Cardiac muscle cell (in vitro differentiated cells and primary cell): ENCODE measurements at places on chromosomes 1 and 21.

DNA sequence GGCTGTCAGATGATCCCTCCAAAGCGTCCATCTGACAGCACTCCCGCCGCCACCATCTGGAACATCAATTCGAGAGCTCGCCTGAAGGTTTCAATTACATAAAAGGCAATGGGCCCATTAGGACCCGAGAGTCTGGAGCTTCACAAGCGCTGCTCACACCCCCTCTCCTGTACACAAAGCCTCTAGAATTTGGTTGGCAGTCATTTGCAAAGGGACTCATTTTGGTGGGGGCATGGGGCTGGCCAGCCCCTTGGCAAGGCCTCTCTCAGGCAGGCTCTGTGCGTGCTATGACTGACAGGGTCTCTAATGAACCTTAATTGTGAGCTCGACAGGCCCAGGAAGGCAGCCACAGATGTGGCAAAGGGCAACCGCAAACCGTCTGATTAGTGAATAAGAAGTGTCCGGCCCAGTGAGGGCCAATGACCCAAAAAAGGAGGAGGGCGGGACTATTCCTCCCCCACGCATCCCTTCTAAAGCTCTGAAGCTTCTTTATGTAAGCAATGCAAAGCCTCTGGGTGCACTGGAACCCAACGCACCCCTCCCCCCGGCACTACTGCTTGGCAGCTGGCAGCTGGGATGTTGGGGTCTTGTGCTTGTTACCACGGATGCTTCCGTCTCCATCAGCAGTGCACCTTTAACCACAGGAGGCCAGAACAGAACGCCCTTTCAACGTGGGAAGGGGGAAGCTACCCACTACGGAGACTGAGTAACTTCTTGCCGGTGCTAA, 79.4 kb downstream of the CAPZB start:
- H3K4me1 ChIP-seq: peaks cover 35% of the 10 kb centered on the region
- H3K36me3 ChIP-seq: no peaks in the 10 kb centered on the region
- H3K27ac ChIP-seq: peak overlapping the region; percentile 43
- H3K27me3 ChIP-seq: no peaks in the 10 kb centered on the region
- no peak overlapping the region for H3K4me3 ChIP-seq

DNA sequence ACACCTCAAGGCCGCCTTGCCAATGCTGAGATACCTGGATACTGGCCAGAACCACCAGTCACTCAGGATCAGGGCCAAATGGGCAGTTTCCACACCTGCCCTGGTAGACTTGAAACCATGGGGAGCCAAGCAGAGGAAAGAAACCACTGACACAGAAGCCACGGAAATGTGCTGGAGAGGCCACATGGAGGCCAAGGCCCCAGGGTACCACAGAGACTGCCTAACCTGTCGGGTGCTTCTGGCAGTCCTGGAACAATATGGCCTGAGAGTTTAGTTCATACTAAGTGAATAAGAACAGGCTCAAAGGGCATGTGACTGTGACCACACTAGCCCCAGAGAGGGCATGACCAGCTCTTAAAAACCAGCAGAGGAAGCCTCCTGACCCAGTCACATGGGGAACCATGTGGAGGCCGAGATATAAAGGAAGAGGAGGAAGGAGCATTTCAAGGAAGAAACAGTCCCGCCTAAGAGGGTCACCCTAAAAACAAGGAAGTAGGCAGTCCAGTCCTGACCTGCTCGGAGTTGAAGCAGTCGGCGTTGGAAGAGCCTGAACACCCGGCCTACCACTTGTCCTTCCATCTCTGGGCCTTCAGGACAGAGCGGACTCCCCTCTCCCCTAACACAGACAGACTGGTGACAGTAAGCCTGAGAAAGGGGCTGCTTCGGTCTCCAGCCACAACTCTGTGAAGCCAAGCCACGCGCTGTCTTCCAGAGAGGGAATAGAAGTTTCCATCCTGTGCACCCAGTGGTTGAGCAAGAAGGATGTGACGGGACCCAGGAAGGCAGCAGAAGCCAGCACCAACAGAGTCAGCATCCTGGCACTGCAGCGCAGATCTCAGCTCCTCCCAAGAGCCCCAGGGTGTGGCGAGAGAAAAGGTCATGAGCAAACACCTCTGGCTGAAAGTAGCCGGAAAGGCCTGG, at the start of gene DENND2D:
Gene DENND2D, minus strand, starts transcription at position 766 of the 921 bp plus-strand sequence. Its CDS starts 187 bp downstream, at position 579.
- H3K36me3 ChIP-seq: no peaks in the 10 kb centered on the region
- no peak for DNase-seq
- H3K4me1 ChIP-seq: no peaks in the 10 kb centered on the region

DNA sequence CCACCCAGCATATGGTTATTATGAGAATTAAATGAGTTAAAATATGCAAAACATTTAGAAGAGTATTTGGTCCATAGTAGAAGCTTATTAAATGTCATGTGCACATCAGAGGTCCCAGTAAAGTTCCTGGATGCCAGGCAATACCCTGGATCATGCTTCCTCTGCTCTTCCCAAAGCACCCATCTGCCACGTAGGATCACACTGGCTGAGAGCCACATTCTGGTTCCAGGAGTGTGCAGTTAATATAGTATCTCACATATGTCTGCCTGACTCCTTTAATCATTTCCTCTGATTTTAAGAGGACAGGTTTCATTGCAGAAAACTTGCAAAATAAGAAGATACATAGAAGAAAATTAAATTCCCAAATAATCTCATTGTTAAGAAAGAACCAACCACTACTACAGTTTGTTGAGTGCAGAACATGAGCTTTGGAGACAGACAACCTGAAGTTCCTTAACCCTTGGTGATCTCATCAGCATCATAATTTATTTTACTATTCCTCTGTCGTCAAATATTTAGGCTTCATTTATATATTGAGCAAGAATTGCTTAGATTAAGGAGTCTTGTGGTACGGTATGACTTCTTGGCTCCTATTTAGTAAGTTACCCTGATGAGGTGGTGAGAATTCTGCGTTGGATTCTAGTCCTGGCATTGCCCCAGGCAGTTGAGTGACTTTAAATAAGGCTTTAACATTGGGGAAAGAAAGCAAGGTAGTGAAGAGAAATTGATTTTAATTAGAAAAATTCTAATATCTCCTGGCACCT, 12.3 kb downstream of the SGIP1 start:
- DNase-seq: no peak
- H3K27ac ChIP-seq: no peak overlapping the region
- H3K4me1 ChIP-seq: peaks cover 33% of the 10 kb centered on the region

- H3K36me3 ChIP-seq: no peaks in the 10 kb centered on the region
- H3K4me1 ChIP-seq: no peaks in the 10 kb centered on the region
These were observed 170.8 kb downstream of the ATG4C start for GRCh38 chr1:62954758-62955157.

GRCh38 chr21:39313042-39313570, 326 bp downstream of the BRWD1 start:
- peak overlapping the region; percentile 97 for H3K27ac ChIP-seq
- H3K27me3 ChIP-seq: no peaks in the 10 kb centered on the region
- peaks cover 14% of the 10 kb centered on the region for H3K36me3 ChIP-seq
- peaks cover 11% of the 10 kb centered on the region for H3K4me1 ChIP-seq
- H3K4me3 ChIP-seq: peak overlapping the region; percentile 100

DNA sequence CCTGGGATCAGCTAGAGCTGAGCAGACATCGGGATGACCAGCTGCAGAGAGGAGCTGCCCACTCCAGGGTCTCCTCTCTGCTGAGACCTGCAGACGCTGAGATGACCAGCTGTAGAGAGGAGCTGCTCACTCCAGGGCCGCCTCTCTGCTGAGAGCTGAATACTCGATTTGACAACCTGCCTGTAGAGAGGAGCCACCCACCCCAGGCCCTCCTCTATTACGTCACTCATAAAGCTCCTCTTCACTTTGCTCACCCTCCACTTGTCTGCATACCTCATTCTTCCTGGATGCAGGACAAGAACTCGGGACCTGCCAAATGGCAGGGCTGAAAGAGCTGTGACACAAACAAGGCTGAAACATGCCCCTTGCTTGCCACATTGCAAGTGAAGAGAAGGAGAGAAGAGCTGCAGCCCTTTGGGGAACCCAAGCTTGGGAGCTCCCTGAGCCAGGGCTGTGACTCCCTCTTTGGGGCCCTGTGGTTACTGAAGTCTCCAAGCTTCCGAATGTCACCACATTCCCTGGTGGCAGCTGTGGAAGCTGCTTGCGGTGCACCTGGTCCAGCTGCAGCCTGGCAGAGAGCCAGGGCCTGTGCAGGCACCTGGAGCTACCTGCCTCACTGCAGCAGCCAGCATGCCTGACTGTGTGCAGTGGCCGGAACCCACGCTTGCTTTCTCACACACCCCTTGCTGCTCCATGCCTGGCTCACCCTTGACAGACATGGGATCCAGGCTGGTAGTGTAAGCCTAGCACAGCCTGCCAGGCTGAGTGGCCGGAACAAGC, 59.6 kb downstream of the CC2D1B start:
- DNase-seq: no peak
- H3K36me3 ChIP-seq: peaks cover 6% of the 10 kb centered on the region
- H3K4me1 ChIP-seq: peaks cover 11% of the 10 kb centered on the region
- H3K27ac ChIP-seq: peak overlapping the region; percentile 28
- H3K4me3 ChIP-seq: no peak overlapping the region
- H3K27me3 ChIP-seq: no peaks in the 10 kb centered on the region

- H3K36me3 ChIP-seq: no peaks in the 10 kb centered on the region
- H3K4me1 ChIP-seq: peaks cover 21% of the 10 kb centered on the region
- no peaks in the 10 kb centered on the region for H3K27me3 ChIP-seq
- no peak overlapping the region for H3K4me3 ChIP-seq
These were observed 23.9 kb downstream of the ITSN1 start for GRCh38 chr21:33666153-33666552.

- no peaks in the 10 kb centered on the region for H3K36me3 ChIP-seq
- no peak overlapping the region for H3K27ac ChIP-seq
- H3K4me1 ChIP-seq: peaks cover 30% of the 10 kb centered on the region
- DNase-seq: no peak
- no peak overlapping the region for H3K4me3 ChIP-seq
These were observed 41.9 kb downstream of the MAB21L3 start for GRCh38 chr1:116152950-116153691.
